ENCODE measurements at places on chromosomes 11 and 22.

DNA sequence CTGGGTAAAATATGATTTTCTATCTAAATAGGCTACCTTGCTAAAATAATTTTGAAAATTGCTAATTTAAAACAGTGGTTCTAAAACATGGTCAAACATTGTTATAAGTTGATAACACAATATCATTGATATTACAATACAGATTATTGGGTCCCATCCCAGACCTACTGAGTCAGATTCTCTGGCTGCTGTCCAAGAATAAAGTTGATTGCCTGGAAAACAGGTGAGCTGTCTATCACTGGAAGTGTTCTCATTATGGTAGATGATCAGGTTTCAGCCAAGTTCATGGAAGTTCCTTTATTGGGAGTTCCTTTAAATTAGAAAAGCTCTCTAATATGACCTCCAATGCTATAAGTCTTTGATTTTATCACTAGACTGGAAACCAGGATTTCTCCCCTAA lies 52.3 kb downstream of the SC5D start:
- DNase-seq: no peak

DNA sequence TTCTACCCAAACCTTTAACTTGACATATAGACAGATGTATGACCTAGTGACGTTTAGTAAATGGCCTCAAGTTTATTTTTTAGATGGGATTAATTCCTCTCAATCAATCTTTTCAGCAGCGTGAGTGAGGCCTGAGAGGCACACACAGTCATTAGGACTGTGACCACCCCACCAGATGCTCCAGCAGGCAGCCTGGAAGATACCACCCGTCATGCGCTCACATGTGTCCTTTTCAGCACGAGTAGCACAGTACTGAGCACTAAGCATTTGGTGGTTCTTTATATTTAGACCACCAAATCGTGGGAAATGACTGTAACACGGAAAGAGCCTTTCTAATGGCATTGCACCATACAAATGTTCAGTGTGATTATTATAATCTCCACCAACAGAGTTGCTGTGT lies 354.6 kb upstream of the DDI1 start:
- DNase-seq: no peak

- no peak for DNase-seq
Observed at GRCh38 chr11:35166369-35167360, 27.7 kb downstream of the CD44 start.

DNA sequence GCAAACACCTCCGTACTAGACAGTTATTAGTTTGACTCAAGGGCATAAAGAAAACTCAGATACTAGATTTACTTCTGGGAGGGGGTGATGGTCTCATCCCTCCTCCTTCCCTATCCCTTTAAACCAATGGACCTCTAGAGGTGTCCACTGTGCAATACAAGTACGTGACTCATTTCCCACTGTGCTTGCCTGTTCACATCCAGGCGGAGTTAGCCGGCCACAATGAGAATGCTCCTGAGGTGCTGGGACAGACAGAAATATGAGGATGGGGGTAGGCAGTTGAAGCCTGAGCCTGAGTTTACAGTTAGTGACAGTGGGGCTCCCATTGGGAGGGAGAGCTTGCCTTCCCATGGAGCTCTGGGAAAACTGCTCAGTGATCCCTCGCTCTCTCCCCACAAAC lies 8.4 kb upstream of the PMM1 start:
- DNase-seq: no peak

- DNase-seq: no peak
Observed at GRCh38 chr11:125123947-125124617, 12.7 kb upstream of the TMEM218 start.

DNA sequence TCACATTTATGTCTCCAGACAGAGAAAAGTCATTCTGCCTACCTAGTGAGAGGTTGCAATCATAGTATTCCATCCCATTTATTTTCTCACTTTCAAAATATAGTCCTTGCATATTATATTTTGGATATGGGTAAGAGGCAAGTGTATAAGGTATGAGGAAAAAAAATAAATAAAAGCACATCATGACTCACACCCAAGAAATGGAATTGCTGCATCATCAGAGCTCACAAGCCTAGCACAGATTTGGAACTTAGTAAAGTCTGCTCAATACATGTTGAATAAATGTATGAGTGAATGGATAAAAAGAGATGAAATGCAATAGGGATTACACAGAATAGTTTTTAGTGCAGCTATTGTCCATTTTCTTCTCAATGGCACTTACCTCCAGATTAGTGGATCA lies 2.5 kb upstream of the OR51G1 start:
- DNase-seq: no peak

GRCh38 chr11:36452236-36452940 lies 57.7 kb downstream of the TRAF6 start:
- no peak for DNase-seq

DNA sequence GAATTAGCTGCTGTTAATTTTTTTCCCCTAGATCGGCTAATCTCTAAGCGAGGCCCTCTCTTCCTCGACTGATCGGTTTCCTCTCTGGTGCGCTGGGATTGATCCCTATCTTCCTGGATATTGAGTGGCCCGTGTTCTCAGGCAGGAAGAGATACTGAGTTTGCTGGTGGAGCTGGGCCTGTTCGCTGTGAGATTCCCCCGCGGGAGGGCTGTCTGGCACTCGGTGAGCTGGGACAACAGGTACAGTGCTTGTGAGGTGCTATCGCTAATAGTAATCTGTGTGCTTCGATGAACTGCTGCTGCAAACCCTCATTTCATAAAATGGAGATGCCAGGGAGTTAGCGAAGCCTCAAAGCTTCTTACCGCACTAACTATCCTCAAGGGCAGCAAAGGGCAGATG lies 310.3 kb downstream of the NXPE2 start:
- no peak for DNase-seq

DNA sequence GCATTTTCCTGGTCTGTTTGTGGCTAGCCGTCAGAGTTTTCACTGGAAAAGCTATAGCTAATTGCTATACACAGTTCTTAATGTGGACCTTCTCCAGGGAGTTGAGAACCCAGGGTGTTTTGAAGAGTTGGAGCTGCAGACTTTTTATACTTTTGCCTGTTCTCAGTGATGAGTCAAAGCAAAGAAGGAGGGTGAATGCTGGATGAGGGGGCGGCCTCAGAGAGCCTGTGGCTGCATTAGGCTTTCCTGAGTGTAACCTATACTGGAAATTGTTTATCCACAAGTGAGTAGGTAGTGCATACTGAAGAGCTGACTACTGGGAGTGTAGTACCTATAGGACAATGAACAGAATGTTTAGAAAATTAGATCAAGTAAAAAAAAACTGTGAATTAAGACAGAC lies 79.7 kb upstream of the HORMAD2 start:
- DNase-seq: no peak

DNA sequence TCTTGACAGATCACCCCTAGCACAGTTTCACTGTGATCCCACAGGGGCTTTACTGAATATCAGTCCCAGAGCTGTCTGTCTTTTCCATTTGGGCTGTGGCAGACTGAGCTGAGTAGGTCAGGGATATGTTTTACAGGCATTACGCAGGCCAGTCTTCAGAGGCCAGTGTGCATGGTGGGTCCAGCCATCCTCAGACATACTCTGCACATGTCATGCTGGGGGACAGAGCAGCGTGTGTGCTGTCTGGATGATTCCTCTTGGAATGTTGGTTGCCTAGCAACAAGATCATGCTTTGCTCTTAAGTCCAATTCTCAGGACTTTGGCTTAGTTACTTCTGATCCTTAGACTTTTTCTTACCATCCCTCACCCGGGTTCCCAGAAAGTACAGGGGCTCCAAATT lies 736.5 kb downstream of the DLG2 start:
- no peak for DNase-seq

- no peak for DNase-seq
Observed at GRCh38 chr22:21839765-21840140, 27.7 kb downstream of the MAPK1 start.

GRCh38 chr22:39522567-39523300 lies 2.4 kb downstream of the ATF4 start:
- no peak for DNase-seq

DNA sequence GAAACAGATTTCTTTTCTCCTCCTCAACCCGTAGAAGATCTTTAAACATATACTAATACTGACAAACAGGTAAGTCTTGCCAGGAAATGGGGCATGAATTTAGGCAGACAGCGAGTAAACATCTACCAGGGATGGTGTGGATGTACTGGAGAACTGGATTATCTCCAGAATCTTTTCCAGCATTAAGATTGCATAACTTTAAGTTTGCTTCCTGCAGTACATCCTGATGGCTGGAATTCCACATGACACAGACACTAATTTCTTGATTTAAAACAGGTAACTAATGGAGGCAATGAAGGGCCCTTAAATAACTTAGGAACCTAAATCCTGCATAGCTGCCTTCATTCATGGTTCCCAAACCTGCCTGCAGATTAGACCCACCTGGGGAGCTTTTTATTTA lies 40.7 kb downstream of the JHY start:
- no peak for DNase-seq

GRCh38 chr11:67396259-67396581 lies 4.4 kb downstream of the RAD9A start:
- DNase-seq: no peak

DNA sequence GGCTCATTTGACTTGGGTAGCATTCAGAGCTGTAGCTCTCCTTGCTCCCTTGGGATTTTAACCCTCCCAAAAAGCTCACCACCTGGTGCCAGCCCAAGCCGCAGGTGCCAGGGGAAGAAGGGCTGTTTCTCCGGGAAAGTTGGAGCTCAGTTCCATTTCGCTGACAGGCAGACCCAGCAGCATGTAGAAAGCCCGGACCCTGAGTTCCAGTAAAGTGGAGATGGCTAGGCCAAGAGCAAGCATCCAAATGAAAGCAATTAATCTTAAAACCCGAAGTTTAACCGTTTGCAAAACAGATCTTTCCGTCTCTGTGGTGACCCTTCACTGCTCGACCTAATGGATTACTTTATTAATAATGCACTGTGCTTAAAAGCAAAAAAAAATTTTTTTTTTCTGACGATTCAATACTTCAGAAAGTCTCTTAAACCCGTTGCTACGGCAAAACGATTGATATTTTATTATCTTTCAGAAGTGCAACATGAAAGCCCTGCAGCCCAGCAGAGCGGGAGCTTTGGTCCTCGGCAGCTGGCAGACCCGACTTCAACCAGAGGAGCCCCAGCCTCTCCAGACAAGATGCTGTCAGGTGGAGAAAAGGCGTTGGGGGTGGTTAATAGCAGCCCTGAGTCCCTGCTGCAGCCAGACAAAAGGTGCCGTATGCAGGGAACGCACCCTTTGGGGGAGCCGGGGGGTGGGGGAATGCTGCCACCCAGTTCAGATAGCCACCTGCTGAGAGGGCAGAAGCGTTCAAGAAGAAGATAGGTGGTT lies 3.3 kb downstream of the LMO1 start:
- no peak for DNase-seq

GRCh38 chr11:76655501-76656049 lies 15.0 kb downstream of the LRRC32 start:
- no peak for DNase-seq

GRCh38 chr11:108148556-108148955 lies 27.2 kb downstream of the ACAT1 start:
- DNase-seq: no peak

GRCh38 chr11:4441515-4441914 lies 7.6 kb upstream of the OR52K2 start:
- DNase-seq: no peak
